Upper lobe of left lung (tissue), 6 donors: ENCODE measurements at places on chromosomes 11 and 22. TPM values are rescaled to one million over a fixed set of nuclear protein-coding genes. Genes with fewer than 3 reads are reported as not detected.

OR51I1 gene
- 0.76 TPM for total RNA-seq

OR5A1 gene
- total RNA-seq = not detected

APOL4 gene
- 5.4 TPM for total RNA-seq

OTOG gene
- total RNA-seq = not detected

CD59 gene
- 794 TPM for total RNA-seq

- no peak overlapping the region for H3K27ac ChIP-seq
- DNase-seq = no peak
- H3K4me1 ChIP-seq = no peaks in the 10 kb centered on the region
- H3K4me3 ChIP-seq = no peak overlapping the region
Measured at GRCh38 chr11:25733777-25734176, 598.2 kb upstream of the ANO3 start.

TLCD5 gene
- total RNA-seq = 5.4 TPM

- no peak overlapping the region for H3K27ac ChIP-seq
- no peaks in the 10 kb centered on the region for H3K4me1 ChIP-seq
- no peak for DNase-seq
- no peaks in the 10 kb centered on the region for H3K27me3 ChIP-seq
- H3K36me3 ChIP-seq = no peaks in the 10 kb centered on the region
Measured at GRCh38 chr11:115128226-115128625, 376.0 kb downstream of the CADM1 start.

CHKB gene
- 80.2 TPM for total RNA-seq

GSTT2 gene
- not detected for total RNA-seq

SF1 gene
- 306 TPM for total RNA-seq

RAB36 gene
- total RNA-seq = 2.6 TPM

- no peak for DNase-seq
- H3K27me3 ChIP-seq = no peaks in the 10 kb centered on the region
- H3K4me3 ChIP-seq = no peak overlapping the region
- no peaks in the 10 kb centered on the region for H3K36me3 ChIP-seq
Measured at GRCh38 chr11:133937468-133937867, 19.3 kb downstream of the IGSF9B start.

ART1 gene
- not detected for total RNA-seq

GRCh38 chr11:1829039-1829820, 5.6 kb upstream of the SYT8 start:
- no peak overlapping the region for H3K4me3 ChIP-seq
- peaks cover 73% of the 10 kb centered on the region for H3K4me1 ChIP-seq
- no peaks in the 10 kb centered on the region for H3K27me3 ChIP-seq
- no peaks in the 10 kb centered on the region for H3K36me3 ChIP-seq

OR8D4 gene
- total RNA-seq = not detected

TSSK2 gene
- not detected for total RNA-seq

- no peaks in the 10 kb centered on the region for H3K4me1 ChIP-seq
- no peak overlapping the region for H3K4me3 ChIP-seq
- DNase-seq = no peak
- no peaks in the 10 kb centered on the region for H3K27me3 ChIP-seq
- no peak overlapping the region for H3K27ac ChIP-seq
- no peaks in the 10 kb centered on the region for H3K36me3 ChIP-seq
Measured at GRCh38 chr11:79055856-79056631, 384.8 kb downstream of the TENM4 start.

DNA sequence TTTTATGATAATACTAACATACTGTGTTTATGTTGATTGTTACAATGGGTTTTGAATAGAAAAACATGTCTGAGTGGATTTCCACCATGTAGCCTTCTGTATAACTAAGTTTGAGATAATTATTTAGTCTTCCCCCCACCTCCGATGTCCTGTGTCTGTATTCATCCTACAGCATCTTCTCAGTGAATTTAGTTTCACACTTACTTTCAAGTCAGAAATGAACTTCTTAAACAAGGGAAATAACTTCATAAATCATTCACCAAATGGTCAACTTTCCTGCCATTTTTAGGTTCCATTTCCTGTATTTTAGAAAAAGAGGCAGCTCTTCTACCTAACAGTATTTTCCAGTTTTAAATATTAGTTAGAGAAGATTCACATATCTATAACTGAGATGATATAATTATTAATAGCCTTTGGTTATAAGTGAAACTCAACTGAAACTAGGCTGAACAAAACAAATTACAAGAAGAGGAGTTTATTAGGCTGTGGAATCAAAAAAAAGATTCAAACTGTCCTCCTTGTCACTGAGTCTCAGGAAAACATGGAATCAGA, 3.5 kb downstream of the OR51B5 start:
- DNase-seq = no peak
- no peaks in the 10 kb centered on the region for H3K36me3 ChIP-seq
- no peaks in the 10 kb centered on the region for H3K4me1 ChIP-seq
- H3K27ac ChIP-seq = no peak overlapping the region
- no peak overlapping the region for H3K4me3 ChIP-seq
- H3K27me3 ChIP-seq = no peaks in the 10 kb centered on the region

DNA sequence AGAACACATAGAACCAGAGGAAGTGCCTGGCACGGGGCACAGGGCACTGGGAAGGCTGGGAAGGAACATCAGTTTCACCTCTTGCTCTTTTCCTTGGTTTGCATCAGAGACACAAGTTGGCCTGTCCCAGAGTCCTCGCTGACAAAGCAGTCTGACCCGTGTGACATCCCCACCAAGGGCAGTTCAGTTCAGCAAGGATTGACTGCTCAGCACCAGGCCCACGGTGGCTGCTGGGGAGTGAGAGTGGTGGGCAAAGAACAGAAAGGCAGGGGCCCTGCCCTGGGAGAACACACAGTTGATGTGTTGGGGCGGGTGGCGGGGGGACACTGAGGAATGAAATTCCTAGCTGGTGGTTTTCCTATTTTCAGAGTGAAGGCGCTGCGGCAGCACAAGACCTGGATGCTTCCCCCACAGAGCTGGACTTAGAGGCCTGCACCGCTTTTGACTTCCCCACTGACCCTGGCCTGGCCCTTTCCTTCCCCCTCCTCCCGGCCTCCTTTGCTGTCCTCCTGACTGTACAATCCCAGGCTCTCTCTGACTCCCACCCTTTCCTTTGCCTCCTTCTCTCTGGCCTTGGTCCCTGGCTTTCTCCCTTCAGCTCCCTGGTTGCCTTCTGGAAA, 2.2 kb upstream of the TMPRSS13 start:
- no peak for DNase-seq
- H3K4me3 ChIP-seq = no peak overlapping the region
- no peaks in the 10 kb centered on the region for H3K36me3 ChIP-seq
- peaks cover 8% of the 10 kb centered on the region for H3K4me1 ChIP-seq
- H3K27ac ChIP-seq = no peak overlapping the region

DNA sequence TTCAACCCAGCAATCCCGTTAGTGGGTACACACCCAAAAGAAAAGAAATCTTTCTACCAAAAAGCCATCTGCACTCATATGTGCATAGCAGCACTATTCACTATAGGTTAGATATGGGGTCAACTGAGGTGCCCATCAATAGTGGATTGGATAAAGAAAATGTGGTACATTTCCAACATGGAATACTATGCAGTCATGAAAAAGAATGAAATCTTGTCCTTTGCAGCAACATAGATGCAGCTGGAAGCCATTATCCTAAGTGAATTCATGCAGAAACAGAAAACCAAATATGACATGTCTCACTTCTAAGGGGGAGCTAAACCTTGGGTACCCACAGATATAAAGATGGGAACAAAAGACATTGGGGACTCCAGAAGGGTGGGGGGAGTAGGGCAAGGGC, 1.9 kb upstream of the ARHGAP8 start:
- no peak overlapping the region for H3K27ac ChIP-seq
- H3K27me3 ChIP-seq = no peaks in the 10 kb centered on the region
- DNase-seq = no peak
- H3K4me1 ChIP-seq = peaks cover 27% of the 10 kb centered on the region
- no peak overlapping the region for H3K4me3 ChIP-seq
- H3K36me3 ChIP-seq = no peaks in the 10 kb centered on the region

GRCh38 chr11:130514851-130515250, 66.4 kb downstream of the ADAMTS15 start:
- H3K27ac ChIP-seq = no peak overlapping the region
- no peak for DNase-seq
- H3K4me1 ChIP-seq = peaks cover 9% of the 10 kb centered on the region
- H3K27me3 ChIP-seq = no peaks in the 10 kb centered on the region
- H3K36me3 ChIP-seq = no peaks in the 10 kb centered on the region
- no peak overlapping the region for H3K4me3 ChIP-seq

NEFH gene
- not detected for total RNA-seq

OR52I1 gene
- not detected for total RNA-seq

DNA sequence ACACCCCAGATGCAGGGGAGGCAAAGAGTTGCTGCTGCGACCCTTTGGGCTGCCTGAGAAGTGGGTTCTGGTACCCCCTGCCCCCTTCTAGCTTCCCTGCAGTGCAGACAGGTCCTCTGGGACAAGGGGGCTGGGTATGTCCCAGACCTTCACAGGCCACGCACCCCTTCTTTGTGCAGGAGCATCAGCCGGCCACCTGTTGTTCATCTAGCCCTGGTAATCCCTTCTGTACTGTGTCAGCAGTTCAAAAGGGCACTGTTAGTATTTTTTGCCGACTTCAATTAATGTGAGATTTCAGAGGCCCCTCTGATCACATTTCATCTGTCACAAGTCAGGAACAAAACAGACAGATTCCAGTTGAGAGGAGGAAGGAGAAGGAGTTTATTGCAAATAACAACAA, 49.9 kb downstream of the ALX4 start:
- no peak overlapping the region for H3K27ac ChIP-seq
- no peak overlapping the region for H3K4me3 ChIP-seq
- DNase-seq = no peak
- H3K4me1 ChIP-seq = no peaks in the 10 kb centered on the region
- H3K36me3 ChIP-seq = no peaks in the 10 kb centered on the region
- no peaks in the 10 kb centered on the region for H3K27me3 ChIP-seq

ALDH3B1 gene
- 185 TPM for total RNA-seq

DNA sequence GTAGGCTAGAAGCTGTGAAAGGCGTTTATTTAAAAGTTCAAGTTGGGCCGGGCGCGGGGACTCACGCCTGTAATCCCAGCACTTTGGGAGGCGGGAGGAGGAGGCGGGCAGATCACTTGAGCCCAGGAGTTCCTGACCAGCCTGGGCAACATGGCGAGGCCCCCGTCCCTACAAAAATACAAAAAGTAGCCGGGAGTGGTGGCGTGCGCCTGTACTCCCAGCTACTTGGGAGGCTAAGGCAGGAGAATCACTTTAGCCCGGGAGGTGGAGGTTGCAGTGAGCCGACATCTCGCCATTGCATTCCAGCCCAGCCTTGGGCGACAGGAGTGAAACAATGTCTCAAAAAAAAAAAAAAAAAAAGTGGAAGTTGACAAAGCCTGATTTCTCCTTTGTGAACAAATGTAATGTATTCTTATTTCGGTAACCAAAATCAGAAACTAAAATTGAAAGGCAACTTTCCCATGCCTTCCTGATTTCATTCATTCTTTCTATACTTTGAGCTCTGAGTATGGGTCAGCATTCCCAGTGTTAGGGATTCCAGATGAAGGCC, 825 bp downstream of the PTPMT1 start:
- peaks cover 18% of the 10 kb centered on the region for H3K36me3 ChIP-seq
- H3K4me3 ChIP-seq = peak overlapping the region; percentile 60
- H3K4me1 ChIP-seq = peaks cover 11% of the 10 kb centered on the region
- DNase-seq = peak; percentile 42

DNA sequence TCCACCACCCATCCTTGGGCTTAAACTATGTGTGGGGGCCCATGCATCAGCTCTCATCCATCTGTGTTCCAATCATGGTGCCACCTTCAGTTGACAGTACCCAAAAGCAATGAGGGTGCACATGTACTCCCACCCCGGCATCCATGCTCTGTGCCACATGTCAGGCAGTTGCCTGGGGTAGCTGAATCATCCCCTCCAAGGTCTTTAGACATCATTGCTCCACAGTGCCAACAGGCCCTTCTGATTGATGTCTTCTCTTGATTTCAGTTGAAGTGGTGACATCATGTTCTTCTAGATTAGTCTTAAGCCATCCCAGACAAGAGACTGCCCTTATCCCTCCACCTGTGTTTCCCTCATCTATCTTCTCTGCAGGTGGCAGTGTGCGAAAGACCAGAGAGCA, 42.5 kb downstream of the TMPRSS5 start:
- no peak for DNase-seq
- no peak overlapping the region for H3K4me3 ChIP-seq
- no peaks in the 10 kb centered on the region for H3K4me1 ChIP-seq
- H3K27me3 ChIP-seq = no peaks in the 10 kb centered on the region

DNA sequence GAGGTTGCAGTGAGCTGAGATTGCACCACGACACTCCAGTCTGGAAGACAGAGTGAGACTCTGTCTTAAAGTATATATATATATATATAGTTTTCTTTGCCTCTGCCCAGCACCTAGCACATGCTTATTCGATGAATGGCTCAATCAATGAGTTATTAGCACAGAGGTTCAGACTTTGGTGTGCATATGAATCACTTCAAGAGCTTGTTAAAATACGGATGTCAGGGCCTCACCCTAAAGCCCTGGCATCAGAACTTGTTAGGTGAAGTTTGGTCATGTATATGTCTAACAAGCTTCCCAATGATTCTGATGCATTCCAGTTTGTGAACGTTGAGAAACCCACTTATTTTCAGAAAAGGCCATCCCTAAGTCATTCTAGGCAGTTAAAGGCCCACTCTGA, 21.8 kb upstream of the TMEM86A start:
- H3K27ac ChIP-seq = no peak overlapping the region
- no peak overlapping the region for H3K4me3 ChIP-seq
- no peaks in the 10 kb centered on the region for H3K27me3 ChIP-seq

DNA sequence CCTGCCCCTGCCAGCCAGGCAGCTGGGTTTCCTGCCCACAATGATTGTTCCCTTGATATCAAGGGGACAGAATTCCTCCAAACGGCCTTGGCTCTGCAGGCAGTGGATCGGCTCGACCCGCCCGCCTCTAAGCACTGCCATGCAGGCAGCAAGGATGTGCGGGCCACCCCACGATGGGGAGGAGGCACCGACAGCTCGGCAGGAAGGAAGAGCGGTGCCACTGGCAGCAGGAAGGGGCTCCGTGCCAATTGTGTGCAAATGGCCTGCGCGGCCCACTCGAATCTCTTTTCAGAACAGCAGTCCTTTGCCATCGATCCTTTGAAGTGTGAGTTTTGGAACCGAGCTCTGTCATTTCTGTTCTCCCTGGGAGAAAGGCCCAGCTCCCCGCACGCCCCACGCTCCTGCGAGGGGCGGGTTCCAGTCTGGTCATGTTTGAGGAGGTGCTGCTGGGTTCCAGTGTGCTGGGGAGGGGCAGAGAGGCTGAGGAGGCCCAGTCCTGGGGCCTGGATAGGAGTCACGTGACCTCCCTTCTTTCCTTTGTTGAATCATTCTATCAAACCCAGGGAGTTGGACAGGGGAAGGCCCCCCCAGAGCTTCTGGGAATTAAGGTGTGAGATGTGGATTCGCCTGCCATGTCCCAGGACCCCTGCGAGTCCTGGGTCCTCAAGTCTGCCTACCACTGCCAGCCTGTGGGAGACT, 406.0 kb downstream of the CTTN start:
- no peak overlapping the region for H3K27ac ChIP-seq
- peaks cover 6% of the 10 kb centered on the region for H3K4me1 ChIP-seq
- no peak overlapping the region for H3K4me3 ChIP-seq
- H3K27me3 ChIP-seq = no peaks in the 10 kb centered on the region

CDON gene
- 13.4 TPM for total RNA-seq

MEI1 gene
- 0.89 TPM for total RNA-seq
